RWPE2 (cell line): ENCODE measurements at places on chromosomes 6 and 20.

- DNase-seq: no peak
Observed at GRCh38 chr6:90643381-90643780, 56.5 kb upstream of the MAP3K7 start.

GRCh38 chr6:44201200-44201599 is 15.5 kb upstream of the MYMX start:
- DNase-seq: no peak

DNA sequence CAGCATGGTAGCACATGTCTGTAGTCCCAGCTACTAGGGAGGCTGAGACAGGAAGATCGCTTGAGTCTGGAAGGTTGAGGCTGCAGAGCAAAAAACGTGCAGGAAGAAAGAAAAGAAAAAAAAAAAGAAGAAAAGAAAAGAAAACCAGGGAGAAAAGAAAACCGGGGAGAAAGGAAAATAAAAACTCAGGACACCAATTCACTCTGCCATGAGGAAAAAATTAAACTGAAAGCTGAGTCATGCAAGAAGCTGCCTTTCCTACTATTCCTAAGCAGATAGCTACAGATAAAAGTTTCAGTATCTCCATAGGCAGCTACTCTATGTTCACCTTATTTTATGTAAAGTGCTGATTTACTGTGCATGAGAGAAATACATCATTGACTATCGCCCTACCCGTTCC is 10.5 kb downstream of the PTGIS start:
- no peak for DNase-seq

DNA sequence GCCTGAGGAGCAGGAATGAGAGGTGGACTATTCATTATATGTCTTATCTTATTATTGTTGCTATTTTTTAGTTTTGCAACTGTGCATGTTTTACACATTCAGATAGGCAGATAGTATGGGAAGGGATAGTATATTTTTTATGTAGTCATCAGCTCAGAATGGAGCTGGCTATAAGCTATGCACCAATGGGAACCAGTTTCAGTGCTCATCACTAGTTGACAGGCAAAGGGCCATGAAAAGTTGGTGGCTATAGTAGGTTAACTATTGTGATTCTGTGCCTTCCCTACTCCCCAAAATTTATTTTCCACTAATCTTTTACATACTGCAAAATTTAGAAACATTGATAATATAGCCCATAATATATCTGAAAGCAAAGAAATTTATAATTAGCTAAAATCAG is 5.3 kb upstream of the UBD start:
- DNase-seq: no peak

- DNase-seq: peak; percentile 55
Observed at GRCh38 chr6:170440437-170440836, 112.7 kb downstream of the PSMB1 start.

- DNase-seq: no peak
Observed at GRCh38 chr20:9632991-9633390, 118.6 kb downstream of the LAMP5 start.

DNA sequence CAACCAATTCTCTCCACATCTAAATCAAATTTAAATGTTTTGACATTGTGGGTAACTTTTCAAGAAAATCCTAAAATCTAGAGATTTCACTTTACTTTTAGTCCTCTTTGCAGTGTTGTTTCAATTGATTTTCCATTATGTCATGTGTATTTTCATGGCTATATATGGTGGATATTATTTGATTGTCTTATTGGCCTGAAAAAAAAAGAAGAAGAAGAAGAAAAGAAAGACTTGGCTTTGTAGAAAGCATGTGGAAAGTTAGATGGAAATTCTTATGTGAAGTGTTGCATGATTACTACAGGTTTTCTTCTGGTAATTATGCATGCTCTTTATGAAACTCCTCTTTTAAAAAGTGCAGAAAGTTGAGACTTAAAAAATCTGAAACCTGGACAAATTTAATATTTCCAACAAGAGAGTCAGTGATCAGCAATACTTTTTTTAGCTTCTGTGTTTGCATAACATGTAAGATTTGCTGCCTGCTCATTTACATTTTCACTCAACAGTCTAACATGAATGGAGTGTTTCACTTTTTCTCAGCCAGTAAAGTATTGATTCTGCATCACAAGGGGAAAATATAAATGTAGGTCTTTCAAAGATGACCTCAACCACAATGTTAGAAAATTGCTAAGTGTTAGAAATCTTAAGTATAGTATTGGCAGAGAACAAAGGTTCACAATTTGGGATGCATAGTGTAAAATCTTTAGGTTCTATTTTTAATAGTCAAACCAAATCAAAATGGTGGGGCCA is 438.7 kb downstream of the BCKDHB start:
- DNase-seq: no peak

- no peak for DNase-seq
Observed at GRCh38 chr6:169660751-169661390, 41.0 kb downstream of the WDR27 start.

- no peak for DNase-seq
Observed at GRCh38 chr6:40764726-40765125, 177.6 kb upstream of the LRFN2 start.

DNA sequence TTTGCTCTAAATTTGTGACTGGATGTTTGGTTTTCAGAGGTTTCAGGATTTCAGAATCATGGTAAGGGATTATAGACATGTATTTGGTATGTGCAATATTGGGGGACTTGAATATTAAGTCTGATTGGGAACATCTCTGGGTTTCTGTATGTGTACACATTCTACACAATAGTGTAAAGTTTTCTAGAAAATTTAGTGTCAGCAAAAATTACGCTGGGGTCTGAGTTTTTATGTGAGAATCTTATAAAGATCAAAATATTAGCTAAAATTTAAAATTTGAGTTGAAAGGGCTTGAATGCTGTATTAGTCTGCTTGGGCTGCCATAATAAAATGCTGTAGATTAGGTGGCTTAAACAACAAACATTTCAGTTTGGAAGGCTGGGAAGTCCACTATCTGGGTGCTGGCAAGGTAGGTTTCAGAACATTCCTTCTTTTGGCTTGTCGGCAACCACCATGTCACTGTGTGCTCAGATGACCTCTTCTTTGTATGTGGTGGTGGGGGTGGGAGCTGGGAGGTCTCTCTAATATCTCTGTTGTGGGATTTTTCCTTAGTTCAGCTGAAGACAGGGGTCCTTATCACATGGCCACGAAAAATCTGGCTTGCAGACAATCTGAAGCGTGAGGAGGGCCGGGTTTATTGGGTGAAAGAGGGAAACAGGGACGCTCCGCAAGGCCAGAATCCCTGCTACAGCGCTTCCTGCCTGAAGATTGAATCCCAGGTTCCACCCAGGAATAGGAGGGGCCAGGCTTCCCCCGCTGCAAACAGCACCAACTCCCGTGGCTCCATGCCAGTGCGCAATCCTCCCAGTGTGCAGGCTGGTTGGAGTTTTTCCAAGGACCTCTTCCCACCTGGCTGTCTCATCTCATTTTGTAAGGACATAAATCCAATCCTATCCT is 299.7 kb downstream of the PLCB1 start:
- no peak for DNase-seq

- DNase-seq: no peak
Observed at GRCh38 chr20:760751-761417, 7.4 kb downstream of the SLC52A3 start.

DNA sequence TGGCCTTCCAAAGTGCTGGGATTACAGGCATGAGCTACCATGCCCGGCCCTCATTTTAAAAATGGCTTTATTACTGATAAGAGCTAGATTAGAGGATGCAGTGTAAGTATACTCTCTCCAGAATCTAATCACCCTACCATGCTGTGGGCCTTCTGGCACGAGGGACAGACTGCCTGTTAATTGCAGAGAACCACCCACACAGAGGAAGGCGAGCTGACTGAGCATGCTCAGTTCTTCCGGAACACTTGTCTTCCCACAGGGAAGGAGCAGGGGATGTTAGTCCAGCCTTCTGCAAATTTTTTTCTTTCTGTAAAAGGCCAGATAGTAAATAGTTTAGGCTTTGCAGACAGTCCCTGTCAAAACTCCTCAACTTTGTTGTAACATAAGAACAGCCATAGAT is 48.9 kb downstream of the ALDH5A1 start:
- DNase-seq: no peak

- DNase-seq: no peak
Observed at GRCh38 chr6:138957484-138957883, 30.6 kb downstream of the REPS1 start.

GRCh38 chr6:39516471-39516870 is 194.0 kb upstream of the KCNK16 start:
- DNase-seq: no peak

GRCh38 chr6:162123797-162124196 is 603.8 kb downstream of the PRKN start:
- no peak for DNase-seq

- DNase-seq: peak; percentile 68
Observed at GRCh38 chr6:106974336-106974998, at the start of gene CD24. Gene CD24, minus strand, starts transcription at chr6:106974729. Its CDS starts 83 bp downstream, at chr6:106974646.

DNA sequence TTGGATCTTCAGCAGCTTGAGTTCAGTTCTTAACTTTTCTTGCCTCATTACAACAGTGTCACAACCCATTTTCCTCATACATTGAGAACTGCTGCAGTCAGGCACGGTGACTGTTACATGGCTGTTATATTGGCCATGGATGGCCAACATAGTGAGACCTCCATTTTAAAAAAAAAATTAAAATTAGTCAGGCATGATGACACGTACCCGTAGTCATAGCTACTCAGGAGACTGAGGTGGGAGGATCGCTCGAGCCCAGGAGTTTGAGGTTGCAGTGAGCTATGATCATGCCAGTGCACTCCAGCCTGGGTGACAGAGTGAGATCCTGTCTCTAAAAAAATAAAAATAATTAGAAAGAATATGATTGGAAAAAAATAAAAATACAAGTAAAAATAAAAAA is 9.9 kb upstream of the MMP24 start:
- DNase-seq: no peak

DNA sequence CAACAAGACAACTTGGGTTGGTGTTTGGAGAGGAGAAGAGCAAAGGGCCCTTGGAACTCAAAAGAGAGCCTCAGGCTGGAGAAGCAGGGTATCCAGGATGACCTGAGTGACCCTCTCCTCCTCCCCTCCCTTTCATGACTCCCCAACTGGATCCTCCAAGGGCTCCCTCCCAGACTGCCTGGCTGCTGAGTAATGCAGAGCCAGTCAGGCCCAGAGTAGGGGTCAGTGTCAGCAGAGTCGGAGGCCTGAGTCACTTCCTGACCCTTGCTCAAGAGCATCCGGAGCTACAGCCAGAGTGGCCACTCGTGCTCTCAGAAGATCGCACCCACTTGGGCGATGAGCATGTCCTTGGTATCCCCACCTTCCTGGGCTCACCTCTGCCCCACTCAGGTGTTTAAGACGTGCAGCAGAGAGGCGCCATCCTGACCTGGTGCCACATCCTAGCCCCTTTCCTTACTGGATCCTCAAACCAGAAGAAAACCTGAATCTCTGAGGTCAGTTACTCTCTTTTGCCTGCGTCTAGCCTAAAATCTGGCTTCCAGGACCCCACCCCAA is 2.8 kb upstream of the MAPK13 start:
- no peak for DNase-seq

- DNase-seq: no peak
Observed at GRCh38 chr20:32752458-32753250, 9.4 kb upstream of the COMMD7 start.

DNA sequence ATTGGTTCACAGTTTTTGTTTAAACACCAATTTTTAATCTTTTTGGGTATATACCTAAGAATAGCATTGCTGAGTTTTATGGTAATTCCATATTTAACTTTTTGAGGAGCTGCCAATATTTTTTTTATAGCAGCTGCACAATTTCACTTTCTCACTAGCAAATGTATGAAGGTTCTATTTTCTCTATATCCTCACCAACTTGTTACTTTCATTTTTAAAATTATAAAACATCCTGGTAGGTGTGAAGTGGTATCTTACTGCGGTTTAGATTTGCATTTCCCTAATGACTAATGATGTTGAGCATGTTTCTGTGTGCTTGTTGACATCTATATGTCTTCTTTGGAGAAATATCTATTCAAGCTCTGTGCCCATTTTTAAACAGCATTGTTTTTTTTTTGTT is 452.1 kb downstream of the GRIK2 start:
- no peak for DNase-seq

- DNase-seq: no peak
Observed at GRCh38 chr20:49608752-49609670, 41.1 kb upstream of the PTGIS start.

DNA sequence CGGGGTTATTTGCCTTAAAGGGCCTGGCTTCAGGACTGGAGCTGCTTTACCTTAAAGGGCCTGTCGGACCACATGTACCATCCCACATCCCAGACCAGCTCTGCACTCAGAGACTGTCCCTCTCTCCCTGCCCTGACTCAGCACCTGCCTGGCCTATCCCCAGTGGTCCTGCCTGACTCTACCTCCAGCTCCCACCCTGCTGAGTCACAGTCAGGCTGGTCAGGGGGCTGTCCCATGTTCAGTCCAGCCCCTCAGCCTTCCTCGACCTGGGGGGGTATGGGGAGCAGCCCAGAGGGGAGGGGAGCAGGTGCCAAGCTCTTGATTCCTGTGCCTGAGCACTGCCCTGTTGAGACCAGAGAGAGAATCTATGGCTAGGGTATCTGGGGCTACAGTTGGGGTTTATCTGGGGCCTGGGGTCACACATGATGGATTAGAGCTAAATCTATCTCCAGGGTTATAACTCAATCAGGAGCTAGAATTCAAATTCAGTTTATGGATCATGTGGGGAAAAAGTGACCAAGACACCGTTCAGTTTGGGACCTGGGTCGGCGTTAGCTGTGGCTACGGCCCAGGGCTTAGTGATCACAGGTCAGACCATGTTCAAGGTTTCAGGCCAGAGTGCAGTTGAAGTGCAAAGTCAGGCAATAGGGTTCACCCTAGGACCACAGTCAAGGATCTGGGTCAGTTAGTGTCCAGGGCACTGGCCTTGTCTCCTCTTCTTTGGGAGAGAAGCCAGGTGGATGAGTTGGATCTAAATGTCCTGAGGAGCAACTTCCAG is 9.4 kb upstream of the TRIB3 start:
- DNase-seq: no peak

DNA sequence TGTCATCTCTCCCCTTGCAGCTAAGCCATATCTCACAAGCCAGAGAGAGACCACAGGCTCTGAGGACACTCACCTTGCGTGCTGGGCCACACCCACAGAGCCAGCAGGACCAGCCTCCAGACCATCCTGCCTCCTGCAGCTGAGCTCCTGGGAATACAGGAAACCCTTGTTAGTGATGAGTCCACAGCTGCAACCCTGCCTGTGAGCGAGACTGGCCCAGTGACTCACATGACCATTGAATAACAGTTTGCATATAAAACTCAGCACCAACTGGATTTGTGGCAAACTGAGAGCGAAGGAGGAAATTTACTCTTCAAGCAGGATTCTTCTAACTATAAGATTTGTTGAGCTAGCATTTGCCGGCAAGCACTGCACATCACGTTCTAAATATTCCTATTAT is 3.0 kb downstream of the THBS2 start:
- no peak for DNase-seq

- DNase-seq: no peak
Observed at GRCh38 chr20:5691918-5692618, 58.1 kb upstream of the SHLD1 start.

- no peak for DNase-seq
Observed at GRCh38 chr6:111911428-111911827, 38.2 kb upstream of the FYN start.

- DNase-seq: no peak
Observed at GRCh38 chr20:21661488-21662055, 43.9 kb upstream of the PAX1 start.
